ENCODE measurements at places on chromosomes 2 and 18. TPM values are rescaled to one million over a fixed set of nuclear protein-coding genes. Genes with fewer than 3 reads are reported as not detected.

KRTCAP3 gene
- 34.5 TPM for total RNA-seq

MLPH gene
- total RNA-seq, result 18.8 TPM

MOB1A gene
- total RNA-seq, result 108 TPM

TMEFF2 gene
- not detected for total RNA-seq

CIB4 gene
- not detected for total RNA-seq

CNTNAP5 gene
- total RNA-seq, result not detected

RAD51AP2 gene
- 0.23 TPM for total RNA-seq

PPP1R1C gene
- 0.61 TPM for total RNA-seq

ACMSD gene
- not detected for total RNA-seq

COLEC11 gene
- 59.9 TPM for total RNA-seq

BAZ2B gene
- total RNA-seq, result 111 TPM

AQP4 gene
- 22.0 TPM for total RNA-seq

ARHGAP15 gene
- 3.3 TPM for total RNA-seq

POU3F3 gene
- total RNA-seq, result not detected

IRS1 gene
- 87.0 TPM for total RNA-seq

APCDD1 gene
- total RNA-seq, result 46.4 TPM

ERICH2 gene
- total RNA-seq, result 0.99 TPM

KLHL29 gene
- 3.2 TPM for total RNA-seq

PRKAG3 gene
- not detected for total RNA-seq

DSG4 gene
- not detected for total RNA-seq

TRAK2 gene
- total RNA-seq, result 20.2 TPM

RNF138 gene
- total RNA-seq, result 26.0 TPM

BMP10 gene
- total RNA-seq, result not detected

ANKRD53 gene
- total RNA-seq, result 5.7 TPM

CCDC148 gene
- 6.6 TPM for total RNA-seq

FAM237A gene
- total RNA-seq, result not detected

CHMP1B gene
- total RNA-seq, result 21.8 TPM

ZNF396 gene
- total RNA-seq, result 0.83 TPM

MAL gene
- total RNA-seq, result 2.2 TPM

WNT10A gene
- 12.4 TPM for total RNA-seq

OSR1 gene
- total RNA-seq, result 5.6 TPM

IL18RAP gene
- total RNA-seq, result 0.11 TPM

CYRIA gene
- total RNA-seq, result 10.2 TPM

DPP4 gene
- total RNA-seq, result 6.4 TPM

SERPINB11 gene
- total RNA-seq, result not detected

CHRNG gene
- not detected for total RNA-seq

SLC9A4 gene
- total RNA-seq, result not detected

CPO gene
- total RNA-seq, result not detected

IFIH1 gene
- 15.6 TPM for total RNA-seq

SP3 gene
- 131 TPM for total RNA-seq

FTCDNL1 gene
- total RNA-seq, result 1.7 TPM

CDH20 gene
- total RNA-seq, result 0.07 TPM

MREG gene
- total RNA-seq, result 1.6 TPM

SERPINB13 gene
- total RNA-seq, result not detected

GCG gene
- total RNA-seq, result not detected

KCNF1 gene
- 0.30 TPM for total RNA-seq

RNF25 gene
- total RNA-seq, result 25.7 TPM

IGFBP5 gene
- total RNA-seq, result 718 TPM

TTN gene
- total RNA-seq, result 2.0 TPM

UPP2 gene
- total RNA-seq, result 0.23 TPM

RAMP1 gene
- total RNA-seq, result 62.5 TPM

PLGLB2 gene
- 0.83 TPM for total RNA-seq

HNRNPLL gene
- 52.5 TPM for total RNA-seq

Data from ovary (tissue), 10 donors.